Retinal pigment epithelial cell (primary cell): ENCODE measurements at places on chromosomes 2 and 18.

DNA sequence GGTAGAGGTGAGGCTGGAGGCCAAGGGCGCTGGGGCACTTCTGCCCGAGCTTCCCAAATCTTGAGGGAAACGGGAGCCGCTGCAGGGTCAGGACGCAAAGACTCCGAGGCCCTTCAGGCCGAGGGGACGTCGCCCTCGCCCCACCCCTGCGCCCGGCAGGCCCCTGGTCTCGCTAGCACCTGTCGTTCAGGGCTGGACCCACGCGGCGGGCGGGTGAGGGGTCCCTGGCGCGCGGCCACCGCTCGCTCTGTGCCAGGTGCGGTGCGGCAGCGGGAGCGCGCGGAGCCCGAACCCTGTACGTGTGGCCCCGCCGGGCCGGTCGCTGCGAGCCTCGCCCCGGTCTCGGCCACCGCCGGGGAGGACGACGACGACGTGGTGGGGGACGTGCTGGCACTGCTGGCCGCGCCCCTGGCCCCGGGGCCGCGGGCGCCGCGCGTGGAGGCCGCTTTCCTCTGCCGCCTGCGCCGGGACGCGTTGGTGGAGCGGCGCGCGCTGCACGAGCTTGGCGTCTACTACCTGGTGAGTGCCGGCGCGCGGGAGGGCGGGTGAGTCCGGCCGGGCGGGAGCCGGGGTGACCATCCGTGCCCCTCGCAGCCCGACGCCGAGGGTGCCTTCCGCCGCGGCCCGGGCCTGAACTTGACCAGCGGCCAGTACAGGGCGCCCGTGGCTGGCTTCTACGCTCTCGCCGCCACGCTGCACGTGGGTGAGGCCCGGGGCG, 4.9 kb downstream of the ERFE start:
- DNase-seq = no peak

GRCh38 chr2:239778861-239779558, 246.1 kb downstream of the NDUFA10 start:
- DNase-seq = no peak

GRCh38 chr18:50099725-50100407, 95.1 kb downstream of the MYO5B start:
- DNase-seq = no peak

GRCh38 chr2:120871881-120872620, 136.4 kb downstream of the GLI2 start:
- DNase-seq = no peak

DNA sequence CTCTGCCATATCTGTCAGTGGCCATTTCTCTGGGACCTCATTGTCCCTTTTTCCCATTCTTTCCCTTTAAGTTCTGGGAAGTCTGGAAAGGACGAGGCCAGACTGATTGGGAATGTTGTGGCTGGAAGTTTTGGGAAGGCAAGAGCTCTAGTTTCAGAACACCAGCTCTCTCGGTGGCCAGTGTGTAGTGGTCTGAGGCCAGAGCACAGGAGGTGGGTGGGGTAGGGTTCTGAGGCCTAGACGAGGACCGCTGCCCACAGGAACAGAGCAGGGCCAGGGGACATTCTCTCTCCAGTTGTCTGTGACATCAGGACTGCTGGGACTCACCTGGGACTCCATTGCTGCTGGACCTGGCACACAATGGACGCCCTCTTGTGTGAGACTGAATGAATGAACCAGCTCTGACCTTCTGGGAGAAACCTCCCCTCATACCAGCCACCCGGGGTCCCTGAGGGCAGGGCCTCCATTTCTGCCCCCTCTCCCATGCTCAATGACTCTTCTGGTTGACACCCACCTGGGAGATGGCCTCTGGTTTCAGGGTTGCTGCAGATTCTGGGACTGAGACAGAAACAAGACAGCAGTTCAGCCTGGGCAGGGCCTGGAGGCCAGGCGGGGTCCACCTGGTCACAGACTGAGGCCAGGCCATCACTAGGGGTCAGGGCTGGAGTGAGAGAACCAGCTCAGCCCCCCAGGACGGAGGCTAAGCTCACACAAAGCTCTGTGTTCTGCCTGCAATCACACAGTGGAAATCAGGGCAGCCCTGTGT, 8.4 kb upstream of the NPPC start:
- no peak for DNase-seq

DNA sequence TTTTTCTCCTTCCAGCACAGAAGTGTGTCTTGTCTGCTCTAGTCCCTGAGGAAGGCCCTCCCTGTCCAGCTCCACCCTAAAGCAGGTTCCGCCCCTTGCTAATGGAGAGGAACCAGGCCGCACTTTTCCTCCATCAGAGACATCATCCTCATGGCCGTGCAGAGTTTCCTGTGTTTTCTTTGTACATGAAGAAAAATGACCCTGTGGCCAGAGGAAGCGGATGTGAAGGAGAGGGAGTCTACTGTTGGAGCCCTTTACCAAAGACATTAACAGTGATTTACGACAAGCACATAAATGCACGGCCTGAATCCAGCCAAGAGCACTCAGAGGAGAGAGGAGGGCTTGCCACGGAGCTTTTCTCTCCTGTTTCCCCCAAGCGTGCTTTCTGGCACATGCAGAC, 109.5 kb downstream of the RNF144A start:
- no peak for DNase-seq

GRCh38 chr2:10844097-10844496, 31.5 kb upstream of the PDIA6 start:
- peak; percentile 85 for DNase-seq

GRCh38 chr2:83817511-83817910, 641.6 kb downstream of the SUCLG1 start:
- peak; percentile 1 for DNase-seq

DNA sequence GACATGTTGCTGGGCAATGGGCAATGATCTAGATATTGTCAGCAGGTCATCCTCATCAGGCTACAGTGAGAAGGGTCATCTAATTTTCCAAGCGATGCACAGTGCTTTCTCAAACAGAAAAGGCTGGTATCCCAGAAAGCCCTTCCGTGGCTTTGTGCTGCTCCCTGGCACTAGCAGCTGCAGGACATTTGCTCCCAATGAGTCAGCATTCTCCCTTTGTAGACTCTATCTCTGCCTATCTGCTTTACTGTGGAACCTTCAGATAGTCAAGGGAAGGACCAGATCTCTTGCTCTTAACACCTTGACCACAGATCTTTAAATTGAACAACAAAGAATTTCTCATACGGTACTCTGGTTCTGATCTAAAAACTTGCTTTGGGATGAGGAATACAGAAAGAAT, 101.4 kb downstream of the CDH2 start:
- DNase-seq = no peak

GRCh38 chr2:3445891-3446290, 66.4 kb downstream of the TRAPPC12 start:
- DNase-seq = no peak

GRCh38 chr2:140108706-140109475, 1328.7 kb upstream of the NXPH2 start:
- no peak for DNase-seq

DNA sequence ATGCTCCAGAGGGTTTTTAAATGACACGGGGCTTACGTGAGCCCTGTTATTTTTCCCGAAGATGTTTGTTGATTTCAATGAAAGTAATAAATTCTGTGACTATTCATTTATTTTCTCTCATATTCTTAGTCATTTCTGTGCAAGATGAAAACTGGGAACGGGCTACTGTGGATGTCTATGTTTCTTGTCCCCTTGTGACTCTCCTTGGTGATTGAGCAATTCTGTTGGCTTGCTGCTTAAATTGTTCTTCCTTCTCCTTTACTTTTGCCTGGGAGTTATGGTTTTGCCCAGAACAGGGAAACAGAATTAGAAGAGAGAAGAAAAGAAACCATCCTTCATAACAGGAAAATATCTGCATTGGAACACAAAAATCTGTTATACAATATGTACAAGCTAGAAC, 508.2 kb upstream of the DSEL start:
- no peak for DNase-seq

DNA sequence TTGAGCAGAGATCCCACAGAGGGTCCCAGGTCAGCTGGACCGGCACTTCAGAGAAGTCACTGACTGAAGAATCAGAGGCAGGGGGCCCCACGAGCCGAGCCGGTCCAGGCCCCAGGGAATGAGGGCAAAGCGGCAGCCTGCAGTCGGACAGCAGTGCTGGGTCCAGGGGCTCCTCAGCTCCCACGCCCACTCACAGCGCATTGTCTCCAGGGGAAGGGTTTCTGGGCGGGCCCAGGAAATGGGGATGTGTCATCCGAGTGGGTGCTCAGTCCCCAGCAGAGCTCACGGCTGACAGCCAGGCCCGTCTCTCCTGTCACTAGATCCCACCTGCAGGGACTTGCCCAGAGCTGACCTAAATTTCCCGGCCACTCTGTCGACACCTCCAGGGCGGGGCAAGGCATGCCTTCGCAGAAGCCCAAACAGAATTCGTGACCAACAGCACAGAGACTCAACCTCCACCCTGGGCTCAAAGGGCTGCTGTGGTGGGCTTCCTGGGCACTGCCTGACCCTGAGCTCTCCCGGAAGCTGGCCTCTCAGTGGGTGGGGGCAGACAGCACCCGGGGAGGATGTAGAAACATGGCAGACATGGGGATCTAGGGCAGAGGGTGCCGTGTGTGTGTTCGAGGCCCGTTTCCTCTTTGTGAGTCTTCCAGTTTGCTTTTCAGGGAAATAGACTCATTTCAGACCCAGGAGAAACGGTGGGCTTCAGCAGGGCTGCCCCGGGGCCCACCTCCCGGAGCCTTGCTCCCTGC, 42.1 kb upstream of the TAF1B start:
- DNase-seq = no peak

DNA sequence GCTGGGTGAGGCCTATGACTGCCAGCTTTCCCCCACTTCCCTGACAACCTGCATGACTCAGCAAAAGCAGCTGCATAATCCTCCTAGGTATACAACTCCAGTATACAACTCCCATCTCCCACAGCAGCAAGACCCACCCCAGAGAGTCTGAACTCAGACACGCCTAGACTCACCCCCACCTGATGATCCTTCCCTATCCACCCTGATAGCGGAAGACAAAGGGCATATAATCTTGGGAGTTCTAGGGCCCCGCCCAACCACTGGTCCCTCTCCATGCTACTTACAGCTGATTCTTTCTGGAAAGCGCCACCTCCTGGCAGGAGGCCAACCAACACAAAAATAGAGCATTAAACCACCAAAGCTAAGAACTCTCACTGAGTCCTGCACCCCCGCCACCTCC, 296.5 kb downstream of the DCC start:
- no peak for DNase-seq

- no peak for DNase-seq
Observed at GRCh38 chr2:103808814-103809213, 1045.1 kb upstream of the POU3F3 start.

GRCh38 chr2:141207036-141207385, 923.8 kb downstream of the LRP1B start:
- DNase-seq = no peak

- no peak for DNase-seq
Observed at GRCh38 chr18:907885-908757, 3.5 kb downstream of the ADCYAP1 start.

DNA sequence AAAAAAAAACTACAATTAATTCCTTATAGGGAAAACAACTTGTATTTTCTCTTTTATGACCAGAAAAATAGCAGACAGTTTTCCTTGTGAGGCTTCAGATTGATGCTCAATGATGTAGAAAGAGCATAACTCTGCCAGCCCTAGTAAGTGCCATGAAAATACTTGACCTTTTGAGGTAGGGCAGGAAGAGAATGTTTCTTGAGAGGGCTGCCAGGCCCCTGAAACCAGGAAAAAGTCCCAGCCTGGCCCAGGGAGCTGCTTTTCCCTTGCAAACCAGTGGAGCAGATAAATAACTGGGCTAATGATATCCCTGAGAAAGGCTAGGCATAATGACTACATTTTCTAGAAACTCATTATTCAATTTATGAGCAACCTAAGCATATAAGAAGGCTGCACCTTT, 126.8 kb downstream of the SLC8A1 start:
- peak; percentile 74 for DNase-seq

GRCh38 chr18:22189449-22190166, 20.2 kb downstream of the GATA6 start:
- DNase-seq = no peak

GRCh38 chr2:118738524-118739308, 108.7 kb downstream of the EN1 start:
- peak; percentile 89 for DNase-seq

DNA sequence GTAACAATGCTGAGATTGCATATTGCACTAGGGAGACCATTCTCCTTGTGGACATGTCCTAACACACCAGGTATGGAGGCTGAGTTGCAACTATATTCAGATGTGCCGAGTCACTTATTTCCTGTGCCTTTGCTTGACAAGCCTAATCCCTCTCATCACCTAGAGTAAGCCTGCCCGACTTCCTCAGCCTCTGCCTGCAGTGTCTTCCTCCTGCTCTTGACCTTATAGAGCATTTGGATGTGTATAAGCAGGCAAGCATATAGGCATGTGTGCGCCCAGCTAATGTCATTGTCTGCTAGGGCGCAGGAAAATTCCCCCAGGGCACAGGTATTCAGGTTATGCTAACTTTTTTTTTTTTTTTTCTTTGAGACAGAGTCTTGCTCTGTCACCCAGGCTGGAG, 316.9 kb downstream of the CDH2 start:
- no peak for DNase-seq

GRCh38 chr18:2906704-2907549, 60.1 kb downstream of the EMILIN2 start:
- no peak for DNase-seq

GRCh38 chr18:53874103-53874502, 350.4 kb downstream of the MBD2 start:
- DNase-seq = no peak

- no peak for DNase-seq
Observed at GRCh38 chr2:144468823-144469595, 50.9 kb downstream of the ZEB2 start.
